PC-3 (cell line): ENCODE measurements at places on chromosomes 2 and 18. TPM values are rescaled to one million over a fixed set of nuclear protein-coding genes. Genes with fewer than 3 reads are reported as not detected.
A peak's percentile ranks its signal among the peaks of the same experiment; 100 is the strongest.

The NDUFB3 gene
- 154 and 176 TPM in 2 replicates for total RNA-seq

The OTX1 gene
- total RNA-seq = 2.3 and 2.9 TPM in 2 replicates

The ASTL gene
- not detected in 2 replicates for total RNA-seq

The HOXD13 gene
- 0.36 and 0.46 TPM in 2 replicates for total RNA-seq

The FAM237A gene
- total RNA-seq = not detected in 2 replicates

The ARHGEF4 gene
- 21.5 and 30.5 TPM in 2 replicates for total RNA-seq

The ASNSD1 gene
- total RNA-seq = 33.7 and 48.3 TPM in 2 replicates

The ALK gene
- 0.81 and 0.87 TPM in 2 replicates for total RNA-seq

The CAPN14 gene
- 0.35 TPM in 1 of 2 replicates, not detected in the other for total RNA-seq

- peak overlapping the region; percentile 64 for H3K27ac ChIP-seq
- peaks cover 23% of the 10 kb centered on the region for H3K4me1 ChIP-seq
- peak; percentile 9 for DNase-seq
- H3K36me3 ChIP-seq = no peaks in the 10 kb centered on the region
Observed at GRCh38 chr18:49725809-49726674, 87.3 kb downstream of the ACAA2 start.

GRCh38 chr2:29440921-29441623, 325.9 kb downstream of the CLIP4 start:
- H3K4me3 ChIP-seq = no peak overlapping the region
- no peaks in the 10 kb centered on the region for H3K36me3 ChIP-seq
- no peak overlapping the region for H3K27ac ChIP-seq
- peaks cover 19% of the 10 kb centered on the region for H3K4me1 ChIP-seq
- no peak for DNase-seq
- no peaks in the 10 kb centered on the region for H3K27me3 ChIP-seq

GRCh38 chr2:71482055-71482454, 28.7 kb downstream of the DYSF start:
- H3K4me3 ChIP-seq = no peak overlapping the region
- no peak for DNase-seq
- no peaks in the 10 kb centered on the region for H3K36me3 ChIP-seq

GRCh38 chr2:43948370-43948769, 47.4 kb downstream of the LRPPRC start:
- H3K27me3 ChIP-seq = no peaks in the 10 kb centered on the region
- peaks cover 85% of the 10 kb centered on the region for H3K36me3 ChIP-seq

DNA sequence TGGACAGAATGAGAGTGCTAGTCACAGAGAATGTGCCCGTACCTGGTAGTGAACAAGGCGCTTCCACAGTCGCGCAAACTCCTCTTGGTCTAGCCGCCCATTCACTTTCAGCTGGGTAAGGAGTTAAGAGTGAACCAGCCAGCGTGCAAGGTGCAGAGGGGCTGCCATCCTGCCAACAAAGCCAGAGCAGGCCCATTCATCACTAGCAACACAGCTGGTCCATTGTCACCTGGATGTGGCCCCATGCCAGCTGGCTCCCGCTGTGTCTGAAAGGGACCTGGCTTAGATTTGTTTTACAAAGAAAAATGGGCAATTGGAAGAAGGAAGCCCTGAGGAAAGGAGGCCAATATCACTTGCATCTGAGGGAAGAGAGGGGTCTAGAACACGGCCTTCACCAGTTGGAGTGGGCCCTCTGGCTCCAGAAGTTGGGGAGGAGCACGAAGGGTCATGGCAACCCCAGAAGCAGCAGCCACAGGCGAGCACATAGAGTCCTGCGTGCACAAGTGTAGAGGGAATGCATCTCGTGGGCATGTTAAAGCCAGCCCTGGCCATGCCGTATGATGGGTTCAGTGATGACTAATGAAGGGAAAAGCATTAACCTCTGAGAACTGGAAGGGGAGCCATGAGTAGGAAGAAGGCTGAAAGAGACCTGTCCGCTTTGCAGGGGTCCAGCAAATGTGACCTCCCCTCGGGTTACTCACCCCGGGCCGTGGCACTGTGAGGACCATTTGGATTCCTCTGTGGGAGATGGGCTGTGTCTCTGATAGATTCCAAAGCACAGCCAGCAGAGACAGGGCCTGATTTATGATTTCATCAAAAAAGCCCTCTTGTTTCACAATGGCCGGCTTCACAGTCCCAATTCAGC, 70.6 kb downstream of the CAPN13 start:
- no peak for DNase-seq
- no peak overlapping the region for H3K27ac ChIP-seq
- H3K4me3 ChIP-seq = no peak overlapping the region

GRCh38 chr2:13651684-13652131, 935.0 kb downstream of the TRIB2 start:
- H3K27ac ChIP-seq = no peak overlapping the region
- H3K4me3 ChIP-seq = no peak overlapping the region
- peaks cover 24% of the 10 kb centered on the region for H3K4me1 ChIP-seq
- H3K36me3 ChIP-seq = no peaks in the 10 kb centered on the region

DNA sequence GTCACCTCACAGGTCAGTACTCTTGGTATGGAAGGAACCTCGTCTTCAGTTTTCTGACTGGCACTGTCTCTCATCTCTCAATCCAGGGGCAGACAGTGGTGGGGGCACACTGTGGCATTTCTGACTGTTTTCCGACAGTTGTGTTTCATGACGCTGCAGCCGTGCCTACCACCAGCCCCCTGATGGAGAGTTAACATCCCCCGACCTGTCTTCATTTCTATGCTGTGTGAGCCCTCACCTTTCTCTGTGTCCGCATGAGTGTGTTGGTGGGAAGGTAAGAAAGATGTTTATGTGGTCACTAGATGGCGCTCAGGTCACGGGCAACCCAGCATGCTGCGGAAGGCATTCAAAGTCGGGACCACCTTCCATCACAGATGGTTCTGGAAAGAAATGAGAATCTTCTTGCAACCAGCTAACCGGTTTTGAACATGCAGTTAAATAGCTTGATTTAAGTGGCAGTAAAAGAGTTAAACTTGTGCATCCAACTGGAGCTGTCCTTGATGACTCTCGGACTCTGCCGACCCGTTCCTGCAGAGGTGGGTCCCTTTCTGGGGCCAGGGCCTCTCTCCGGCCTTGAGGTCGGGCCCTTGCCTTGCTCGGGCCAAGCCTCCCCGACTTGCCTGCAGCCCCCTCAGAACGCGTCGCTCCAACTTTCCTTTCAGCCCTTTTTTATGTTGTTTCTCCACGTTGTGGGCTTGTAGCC, 92.4 kb downstream of the DYSF start:
- H3K36me3 ChIP-seq = no peaks in the 10 kb centered on the region
- no peaks in the 10 kb centered on the region for H3K27me3 ChIP-seq
- no peak overlapping the region for H3K27ac ChIP-seq
- H3K4me3 ChIP-seq = peak overlapping the region; percentile 64
- DNase-seq = peak; percentile 75

DNA sequence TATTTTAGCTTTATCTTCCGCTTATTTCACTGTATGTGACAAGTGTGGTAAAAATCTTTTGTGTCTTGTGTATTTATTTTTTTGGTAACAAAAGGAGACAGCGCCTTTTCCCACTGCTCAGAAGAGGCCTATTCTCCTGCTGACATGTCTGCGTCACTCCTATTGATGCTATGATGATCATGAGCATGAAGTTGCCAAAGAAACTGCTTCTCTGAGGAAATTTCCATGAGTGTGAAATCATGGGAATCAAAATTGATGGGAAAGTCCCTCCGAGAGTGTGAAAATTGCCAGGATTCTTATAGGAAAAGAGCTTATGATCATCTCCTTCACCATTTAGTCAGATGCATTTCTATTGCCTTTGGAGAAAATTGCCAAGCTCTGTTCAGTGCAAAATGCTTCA, 36.5 kb upstream of the DARS1 start:
- no peak overlapping the region for H3K27ac ChIP-seq
- H3K4me3 ChIP-seq = no peak overlapping the region
- no peaks in the 10 kb centered on the region for H3K4me1 ChIP-seq
- no peak for DNase-seq

DNA sequence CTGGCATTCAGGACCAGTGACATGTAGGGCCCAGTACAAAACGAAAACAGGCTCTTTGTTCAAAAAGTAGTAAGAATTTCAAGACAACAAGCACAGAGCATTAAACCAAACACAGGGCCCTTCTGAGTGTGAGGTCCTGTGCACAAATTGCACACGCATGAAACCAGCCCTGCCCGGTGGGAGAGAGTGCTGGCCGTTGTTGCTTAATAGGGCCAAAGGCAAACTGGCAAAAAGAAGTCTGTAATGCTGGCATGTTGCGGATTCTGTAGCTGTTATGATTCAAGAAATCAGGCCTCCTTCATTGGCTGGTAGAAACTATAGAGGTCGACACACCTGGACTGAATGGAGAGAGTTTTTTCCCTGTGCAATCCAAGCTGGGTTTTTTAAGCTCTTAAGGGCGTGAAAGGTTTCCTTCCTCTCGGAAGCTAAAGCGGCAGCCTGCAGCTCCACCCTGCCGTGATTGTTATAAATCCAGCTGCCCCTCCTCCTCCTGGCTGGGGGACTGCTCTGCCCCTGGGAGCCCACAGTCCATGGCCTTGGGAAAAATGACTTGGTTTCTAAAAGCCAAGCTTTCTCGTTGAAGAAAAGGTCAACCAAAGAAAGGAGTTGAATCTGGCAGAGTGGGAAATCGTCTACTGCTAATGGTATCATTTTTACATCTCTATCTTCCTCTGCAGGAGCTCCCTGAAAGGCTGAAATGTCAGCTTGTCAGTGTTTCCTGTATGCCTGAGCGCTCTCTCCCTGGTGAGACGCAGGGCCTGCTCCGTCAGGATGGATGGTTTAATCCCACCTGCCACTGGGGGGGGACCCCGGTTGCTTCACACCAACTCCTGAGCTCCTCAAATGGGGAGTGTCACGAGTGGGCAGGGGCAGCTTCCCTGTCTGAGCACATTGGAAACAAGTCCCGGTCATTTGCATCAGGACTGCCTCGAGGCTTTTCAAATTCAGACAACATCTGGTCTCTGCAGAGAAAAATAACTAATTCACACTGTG, 143.6 kb downstream of the ALPK2 start:
- no peaks in the 10 kb centered on the region for H3K36me3 ChIP-seq
- H3K4me1 ChIP-seq = no peaks in the 10 kb centered on the region
- H3K4me3 ChIP-seq = no peak overlapping the region
- H3K27ac ChIP-seq = no peak overlapping the region
- no peaks in the 10 kb centered on the region for H3K27me3 ChIP-seq

DNA sequence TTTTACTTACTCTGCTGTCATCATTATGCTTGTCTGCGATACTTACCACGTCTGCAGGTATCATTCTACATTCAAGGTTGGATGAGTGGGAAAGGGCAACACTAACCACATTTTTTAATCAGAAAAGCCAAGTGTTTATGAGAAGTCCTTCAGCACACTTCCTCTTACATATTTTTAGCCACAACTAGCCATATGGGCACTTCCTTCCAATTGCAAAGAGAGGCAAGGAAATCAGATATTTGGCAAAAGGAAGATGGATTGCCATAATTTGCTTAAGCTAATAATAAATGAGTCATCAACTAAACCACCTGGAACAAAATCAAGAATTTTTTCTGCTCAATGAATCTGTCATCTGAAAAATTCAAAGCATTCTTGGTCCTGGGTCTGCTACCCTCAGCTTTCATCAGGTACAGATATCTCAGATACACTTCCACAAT, 16.7 kb upstream of the MRO start:
- peak; percentile 85 for DNase-seq
- H3K4me1 ChIP-seq = peaks cover 19% of the 10 kb centered on the region
- no peaks in the 10 kb centered on the region for H3K27me3 ChIP-seq
- no peak overlapping the region for H3K4me3 ChIP-seq

- H3K4me1 ChIP-seq = peaks cover 30% of the 10 kb centered on the region
- H3K27ac ChIP-seq = no peak overlapping the region
- no peaks in the 10 kb centered on the region for H3K36me3 ChIP-seq
- H3K27me3 ChIP-seq = no peaks in the 10 kb centered on the region
- H3K4me3 ChIP-seq = no peak overlapping the region
Observed at GRCh38 chr18:13809531-13810255, 14.3 kb upstream of the MC5R start.

DNA sequence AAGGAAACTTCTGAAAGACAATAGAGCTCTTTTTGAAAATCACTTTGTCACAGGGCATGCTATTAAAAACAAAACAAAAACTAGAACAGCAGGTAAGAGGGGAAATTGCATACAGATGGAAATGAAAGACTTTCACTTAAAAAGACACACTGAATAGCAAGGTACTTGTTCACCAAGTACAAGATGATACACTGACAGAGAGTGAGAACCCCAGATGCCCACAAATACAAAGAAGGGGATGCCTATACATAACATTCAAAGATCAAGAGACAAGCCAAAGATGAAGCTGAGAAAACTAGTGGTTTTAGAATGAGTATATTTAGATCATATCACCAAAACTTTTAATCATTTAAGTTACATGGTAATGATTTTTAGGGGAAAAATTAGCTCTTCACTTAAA, 60.7 kb downstream of the ASXL2 start:
- H3K4me1 ChIP-seq = peaks cover 10% of the 10 kb centered on the region
- H3K27ac ChIP-seq = no peak overlapping the region
- no peak overlapping the region for H3K4me3 ChIP-seq
- no peaks in the 10 kb centered on the region for H3K36me3 ChIP-seq
- H3K27me3 ChIP-seq = no peaks in the 10 kb centered on the region

DNA sequence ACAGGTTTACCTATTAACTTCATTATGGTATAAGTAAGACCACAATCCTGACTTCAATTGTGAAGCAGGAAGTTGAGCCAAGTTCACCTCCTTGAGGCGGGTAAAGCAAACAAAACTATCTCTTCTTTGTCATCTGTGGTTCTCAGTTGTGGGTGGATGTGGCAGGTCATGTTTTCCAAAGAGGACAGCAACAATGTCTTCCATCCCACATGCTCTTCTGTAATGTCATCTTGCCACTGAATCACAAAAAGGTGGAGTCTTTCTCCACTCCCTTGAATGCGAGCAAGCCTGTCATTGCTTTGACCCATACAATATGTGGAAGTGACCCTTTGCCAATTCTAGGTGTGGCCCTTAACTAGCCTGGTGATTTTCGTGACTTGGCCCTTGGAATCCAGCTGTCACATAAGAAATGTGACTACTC, 98.7 kb downstream of the GRB14 start:
- H3K27ac ChIP-seq = peak overlapping the region; percentile 59
- H3K4me1 ChIP-seq = peaks cover 15% of the 10 kb centered on the region

GRCh38 chr2:197219636-197220035, 90.9 kb downstream of the ANKRD44 start:
- H3K36me3 ChIP-seq = no peaks in the 10 kb centered on the region
- peaks cover 9% of the 10 kb centered on the region for H3K4me1 ChIP-seq
- no peak for DNase-seq
- no peak overlapping the region for H3K27ac ChIP-seq
- no peaks in the 10 kb centered on the region for H3K27me3 ChIP-seq

DNA sequence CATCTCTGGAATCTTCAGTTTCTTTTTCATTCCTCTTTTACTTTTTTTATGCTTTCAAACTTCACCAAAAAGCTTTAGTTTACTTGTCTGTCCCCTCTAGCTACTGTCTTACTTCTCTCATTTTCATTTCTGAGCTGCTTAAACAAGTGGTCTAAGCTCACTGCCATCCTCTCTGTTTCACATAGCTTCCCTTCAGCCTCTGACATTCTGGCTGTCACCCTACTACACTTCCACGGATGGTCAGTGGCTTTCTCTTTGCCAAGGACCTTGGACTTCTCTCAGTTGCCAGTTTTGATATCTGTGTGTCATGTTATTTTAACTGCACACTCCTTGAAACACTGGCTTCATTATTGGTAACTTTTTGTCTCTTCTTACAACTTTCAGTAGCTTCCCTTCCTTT, 176.1 kb downstream of the IKZF2 start:
- no peak for DNase-seq
- H3K27ac ChIP-seq = no peak overlapping the region
- no peaks in the 10 kb centered on the region for H3K4me1 ChIP-seq
- no peak overlapping the region for H3K4me3 ChIP-seq

GRCh38 chr18:65788373-65788772, 37.6 kb downstream of the CDH7 start:
- H3K27me3 ChIP-seq = no peaks in the 10 kb centered on the region
- H3K4me3 ChIP-seq = no peak overlapping the region
- no peak overlapping the region for H3K27ac ChIP-seq
- no peaks in the 10 kb centered on the region; the same call in 1 of the 2 replicates for H3K4me1 ChIP-seq
